ENCODE measurements at places on chromosomes 5 and 9. TPM values are rescaled to one million over a fixed set of nuclear protein-coding genes. Genes with fewer than 3 reads are reported as not detected.

Gene C9
- total RNA-seq, result not detected

Gene RANBP17
- total RNA-seq, result 189 TPM

Gene HAVCR1
- 0.23 TPM for total RNA-seq

Gene PCA3
- total RNA-seq, result 1.4 TPM

Gene NPR3
- total RNA-seq, result 6.2 TPM

Gene PCDHB13
- 10.8 TPM for total RNA-seq

Gene IFNA21
- total RNA-seq, result not detected

Gene LCN9
- not detected for total RNA-seq

Gene DOCK8
- total RNA-seq, result 4.2 TPM

Gene IL3
- total RNA-seq, result not detected

Gene P4HA2
- 14.5 TPM for total RNA-seq

Gene MYO10
- total RNA-seq, result 33.4 TPM

Gene MOB3B
- 9.0 TPM for total RNA-seq

Gene PLPP6
- 17.1 TPM for total RNA-seq

Gene F12
- 7.4 TPM for total RNA-seq

Gene F2RL1
- 3.0 TPM for total RNA-seq

Gene ZFYVE16
- 72.7 TPM for total RNA-seq

Gene CCDC112
- 66.7 TPM for total RNA-seq
